ENCODE measurements at places on chromosomes 1 and 21.
A peak's percentile ranks its signal among the peaks of the same experiment; 100 is the strongest.

GRCh38 chr1:7278827-7279765, 492.0 kb upstream of the VAMP3 start:
- DNase-seq = no peak

DNA sequence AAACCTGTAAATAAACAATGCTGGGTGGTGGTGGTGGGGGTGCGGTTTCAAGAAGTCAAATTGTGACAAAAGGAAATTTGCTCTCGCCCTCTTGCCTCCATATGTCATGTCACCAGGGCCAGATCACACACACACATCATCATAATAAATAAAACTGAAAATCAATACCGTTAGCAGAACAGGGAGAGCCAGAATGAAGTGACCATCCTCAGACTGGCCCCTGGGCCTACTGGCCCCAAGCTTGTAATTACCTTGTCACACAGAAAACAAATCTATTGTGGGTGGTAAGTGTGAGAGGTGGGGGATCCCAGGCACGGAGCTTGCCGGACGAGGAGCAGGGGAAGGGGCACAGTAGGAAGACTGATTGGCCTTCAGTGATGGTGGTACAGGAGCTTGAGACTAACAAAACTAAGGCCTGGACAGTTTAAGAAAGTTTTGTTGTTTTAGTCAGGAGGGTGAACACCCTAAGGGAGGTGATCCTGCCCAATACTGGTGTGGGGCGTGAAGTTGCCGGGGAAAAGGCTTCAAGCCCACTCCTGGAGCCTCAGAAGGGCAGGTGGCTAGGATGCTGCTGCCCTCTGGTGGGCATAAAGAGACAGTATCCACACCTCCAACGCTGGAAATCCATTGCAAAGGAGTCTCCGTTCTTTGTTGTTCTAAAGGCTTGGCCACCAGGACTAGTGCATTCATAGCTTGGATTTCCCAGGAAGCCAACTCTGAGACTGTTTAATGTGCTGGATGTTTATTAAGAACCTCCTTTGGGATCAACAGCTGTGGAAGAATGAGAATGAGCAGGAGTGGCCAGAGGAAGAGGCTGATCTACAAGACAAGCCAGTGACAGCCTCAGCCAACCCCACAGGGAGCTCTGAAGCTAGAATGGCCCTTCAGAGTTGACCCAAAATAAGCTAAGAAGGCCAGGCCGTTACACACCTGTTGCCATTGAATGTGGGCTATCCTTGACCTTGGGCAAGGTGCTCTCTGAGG, 8.1 kb upstream of the C1orf216 start:
- DNase-seq = peak; percentile 59

GRCh38 chr1:62687421-62687902, 724 bp downstream of the DOCK7 start:
- peak; percentile 20 for DNase-seq

DNA sequence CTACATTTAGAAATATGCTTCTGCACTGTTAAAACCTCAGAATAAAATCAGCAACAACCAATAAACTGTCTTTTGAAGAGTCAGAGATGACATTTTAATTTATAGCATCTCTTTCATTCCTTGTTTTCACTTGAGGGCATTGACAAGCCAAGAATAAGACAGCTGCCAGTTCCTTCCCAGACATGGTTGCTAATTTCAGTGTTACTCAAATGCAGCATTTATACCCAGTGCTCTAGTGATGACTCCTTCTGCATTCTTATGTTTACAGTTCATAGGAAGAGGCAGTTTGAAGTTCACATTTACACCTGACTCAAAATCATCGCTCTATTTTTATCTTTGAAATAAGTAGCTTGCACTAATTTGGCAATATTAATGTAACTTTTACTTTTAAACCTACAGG, 44.9 kb downstream of the PLA2G4A start:
- DNase-seq = no peak

DNA sequence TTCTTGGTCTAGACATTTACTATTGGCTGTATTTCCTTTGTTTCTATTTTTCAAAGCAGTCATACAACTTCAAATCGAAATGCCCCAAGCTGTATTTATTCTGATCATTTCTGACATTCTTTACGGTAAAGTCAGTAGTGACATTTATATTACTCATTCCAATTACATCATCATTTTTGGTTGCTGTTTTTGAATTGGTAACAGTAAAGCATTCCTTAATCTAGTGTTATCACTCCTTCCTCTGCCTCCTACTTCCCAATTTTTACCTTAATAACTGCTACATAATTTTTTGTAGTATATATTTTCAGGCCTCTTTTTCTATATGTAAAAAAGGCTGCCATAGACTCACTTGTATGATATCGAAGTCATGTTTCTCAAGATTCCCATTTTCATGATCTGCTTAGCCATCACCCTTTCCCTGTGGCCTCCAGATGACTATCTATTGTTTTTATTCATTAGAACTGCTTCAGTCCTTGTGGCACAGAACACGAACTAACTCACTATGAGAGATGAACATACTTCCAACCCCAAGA, 167.2 kb downstream of the RUNX1 start:
- DNase-seq = no peak

DNA sequence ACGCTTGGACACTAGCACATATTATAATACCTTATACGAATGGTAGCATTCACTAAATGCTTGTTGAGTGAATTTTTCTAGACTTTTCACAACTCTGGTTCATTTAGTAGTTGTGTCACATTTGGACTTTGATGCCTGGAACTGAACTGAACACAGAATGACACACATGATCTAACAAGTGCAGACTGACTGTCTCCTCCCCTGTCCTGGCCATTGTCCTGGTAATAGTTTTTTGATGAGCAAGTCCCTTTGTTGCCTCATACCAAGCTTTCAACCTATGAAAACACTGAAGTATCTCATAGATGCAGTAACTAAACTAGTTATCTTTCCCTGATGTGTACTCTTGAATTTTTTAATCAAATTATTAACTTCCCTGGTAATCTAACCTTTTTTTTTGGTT, 66.4 kb downstream of the LRRC8D start:
- no peak for DNase-seq

DNA sequence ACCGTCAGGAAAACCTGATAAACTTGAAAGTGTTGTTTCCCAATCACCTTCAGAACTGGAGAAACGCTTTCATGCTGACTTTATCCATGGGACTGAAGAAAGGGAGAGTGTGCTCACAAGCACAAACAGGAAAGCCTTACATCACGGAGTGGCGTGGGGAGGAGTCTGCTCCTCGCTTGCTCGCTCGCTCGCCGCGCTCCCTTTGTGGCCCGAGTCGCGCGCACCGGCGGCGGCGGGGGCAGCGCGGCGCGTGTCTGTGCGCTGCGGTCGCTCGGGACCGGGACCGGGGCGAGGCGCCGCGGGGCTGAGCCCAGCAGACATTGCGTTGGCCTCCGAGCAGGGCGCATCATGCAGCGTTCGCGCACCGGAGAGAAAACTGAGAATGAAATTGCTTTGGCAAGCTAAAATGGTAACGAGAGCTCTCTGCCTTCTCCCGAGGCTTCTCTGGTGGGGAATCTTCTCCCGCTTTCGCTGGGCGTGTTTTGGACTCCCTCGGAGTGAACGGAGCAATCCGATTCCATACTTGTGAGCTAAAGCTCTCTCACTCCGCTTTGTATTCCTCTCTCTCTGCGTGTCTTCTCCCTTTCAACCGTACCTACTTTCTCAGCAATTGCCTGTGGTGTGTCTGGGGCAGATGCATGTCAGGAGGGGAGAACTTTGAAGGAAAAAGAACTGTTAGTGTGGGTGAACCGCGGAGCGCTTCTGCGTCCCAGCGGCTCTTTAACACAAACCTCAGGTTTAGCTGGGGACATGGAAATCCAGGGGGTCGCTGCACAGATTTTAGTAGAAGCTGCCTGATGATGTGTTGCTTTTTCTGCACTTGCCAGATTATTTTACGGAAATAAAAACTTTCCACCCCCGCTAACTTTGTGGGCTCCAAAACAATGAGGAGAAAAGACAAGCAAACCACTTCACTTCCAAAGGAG, at the start of gene RGL1:
Gene RGL1 (plus strand): TSS at position 205 of the 926 bp plus-strand sequence. CDS start 178 bp downstream, at position 383.
- no peak for DNase-seq

DNA sequence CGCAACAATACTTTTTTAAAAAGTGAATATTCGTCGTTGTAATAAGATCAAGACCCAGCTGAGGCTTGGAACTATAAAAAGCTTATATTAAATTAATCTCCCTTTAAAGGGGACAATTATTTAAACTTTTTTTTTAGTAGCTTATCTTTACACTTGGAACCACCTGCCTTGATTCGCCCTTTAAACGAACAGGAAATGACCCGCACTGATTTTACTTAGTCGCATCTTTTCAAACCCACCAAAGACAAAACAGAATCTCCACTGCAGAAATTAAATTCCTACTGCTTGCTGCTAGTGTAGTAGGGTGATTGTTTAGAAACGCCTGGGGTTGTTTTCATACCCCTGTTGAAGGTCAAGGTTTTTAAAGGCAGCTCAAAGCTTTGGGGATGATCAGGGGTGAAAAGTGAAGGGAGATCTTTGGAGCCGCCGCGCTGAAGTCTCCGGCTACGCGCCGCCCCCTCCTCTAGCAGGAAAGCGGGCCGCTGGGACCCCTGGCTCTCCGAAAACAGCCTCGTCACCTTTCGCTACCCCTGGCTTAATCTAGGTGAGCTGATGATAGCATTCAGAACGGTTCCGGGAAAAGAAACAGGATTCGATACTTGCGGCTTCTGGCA, 163.4 kb downstream of the RUNX1 start:
- DNase-seq = no peak
